ENCODE measurements at places on chromosomes 5 and 9.

DNA sequence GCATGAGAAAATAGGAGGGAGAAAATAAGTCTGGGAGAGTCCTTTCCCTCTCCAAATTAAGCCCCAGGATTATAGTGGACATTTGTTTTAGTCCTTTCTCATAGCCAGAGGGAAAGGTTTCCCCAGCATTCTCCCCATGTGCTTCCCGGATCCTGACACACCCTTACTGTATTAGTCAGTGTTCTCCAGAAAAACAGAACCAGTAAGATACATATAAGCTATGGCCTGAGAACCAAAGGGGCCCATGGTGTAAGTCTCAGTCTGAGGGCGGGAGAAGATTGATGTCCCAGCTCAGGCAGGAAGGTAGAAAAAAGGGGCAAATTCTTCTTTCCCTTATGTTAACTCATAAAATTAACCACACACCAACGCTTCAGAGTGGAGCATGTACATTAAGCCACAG lies 25.6 kb upstream of the SPATA31D4 start:
- DNase-seq = no peak

- DNase-seq = no peak
Measured at GRCh38 chr5:34038390-34038789, 4.6 kb downstream of the C1QTNF3 start.

GRCh38 chr9:7105095-7105494 lies 347.3 kb downstream of the KDM4C start:
- no peak for DNase-seq

GRCh38 chr5:134945041-134945440 lies 22.7 kb upstream of the CATSPER3 start:
- no peak for DNase-seq

- DNase-seq = no peak
Measured at GRCh38 chr5:79448336-79448735, 65.6 kb downstream of the HOMER1 start.

DNA sequence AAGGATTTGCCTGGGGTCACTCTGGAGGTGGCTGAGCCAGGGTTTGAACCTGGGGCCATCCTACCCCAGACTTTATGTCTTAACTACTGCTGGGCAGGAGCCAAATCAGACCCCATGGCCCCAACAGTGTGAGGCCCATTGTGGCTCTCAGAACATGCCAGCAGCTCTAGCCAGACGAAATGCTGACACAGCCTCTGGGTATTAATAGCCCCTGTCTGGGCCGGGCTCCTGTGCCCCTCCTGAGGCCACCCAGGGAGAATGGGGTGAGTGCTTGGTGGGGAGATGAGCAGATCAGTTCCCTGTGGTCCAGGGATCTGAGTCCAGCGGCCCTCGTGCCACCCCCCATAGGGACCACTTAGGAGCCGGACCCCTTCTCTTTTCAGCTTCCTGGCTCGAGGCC lies 2.2 kb upstream of the PLPP7 start:
- DNase-seq = no peak

GRCh38 chr5:9818340-9818845 lies 188.2 kb upstream of the TAS2R1 start:
- DNase-seq = no peak

- DNase-seq = no peak
Measured at GRCh38 chr9:113398796-113399195, 2.3 kb downstream of the ALAD start.

GRCh38 chr9:32171339-32171738 lies 213.1 kb upstream of the ACO1 start:
- no peak for DNase-seq

DNA sequence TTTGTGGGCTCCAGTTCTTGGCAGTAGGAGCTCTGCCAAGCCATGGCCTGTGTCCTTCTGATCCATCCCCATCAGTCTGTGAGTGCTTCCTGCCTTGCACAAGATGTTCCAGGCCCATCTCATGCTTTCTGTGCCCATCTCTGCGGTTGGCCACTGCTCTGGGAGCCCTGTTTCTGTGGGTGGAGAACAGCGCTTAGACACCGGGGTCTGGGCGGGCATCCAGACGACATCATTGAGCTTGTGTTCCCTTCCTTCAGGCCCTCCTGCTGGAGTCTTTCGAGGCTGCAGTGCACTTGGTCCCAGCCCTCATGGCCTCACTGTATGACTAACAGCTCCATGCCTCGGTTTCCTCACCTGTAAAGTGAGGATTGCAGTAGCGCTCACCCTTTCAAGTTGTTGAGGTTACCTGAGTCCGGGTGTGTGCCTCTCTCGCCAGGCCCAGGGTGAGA lies 14.9 kb upstream of the CARD19 start:
- DNase-seq = no peak

GRCh38 chr5:96881511-96882115 lies 5.3 kb downstream of the ERAP2 start:
- DNase-seq = no peak

DNA sequence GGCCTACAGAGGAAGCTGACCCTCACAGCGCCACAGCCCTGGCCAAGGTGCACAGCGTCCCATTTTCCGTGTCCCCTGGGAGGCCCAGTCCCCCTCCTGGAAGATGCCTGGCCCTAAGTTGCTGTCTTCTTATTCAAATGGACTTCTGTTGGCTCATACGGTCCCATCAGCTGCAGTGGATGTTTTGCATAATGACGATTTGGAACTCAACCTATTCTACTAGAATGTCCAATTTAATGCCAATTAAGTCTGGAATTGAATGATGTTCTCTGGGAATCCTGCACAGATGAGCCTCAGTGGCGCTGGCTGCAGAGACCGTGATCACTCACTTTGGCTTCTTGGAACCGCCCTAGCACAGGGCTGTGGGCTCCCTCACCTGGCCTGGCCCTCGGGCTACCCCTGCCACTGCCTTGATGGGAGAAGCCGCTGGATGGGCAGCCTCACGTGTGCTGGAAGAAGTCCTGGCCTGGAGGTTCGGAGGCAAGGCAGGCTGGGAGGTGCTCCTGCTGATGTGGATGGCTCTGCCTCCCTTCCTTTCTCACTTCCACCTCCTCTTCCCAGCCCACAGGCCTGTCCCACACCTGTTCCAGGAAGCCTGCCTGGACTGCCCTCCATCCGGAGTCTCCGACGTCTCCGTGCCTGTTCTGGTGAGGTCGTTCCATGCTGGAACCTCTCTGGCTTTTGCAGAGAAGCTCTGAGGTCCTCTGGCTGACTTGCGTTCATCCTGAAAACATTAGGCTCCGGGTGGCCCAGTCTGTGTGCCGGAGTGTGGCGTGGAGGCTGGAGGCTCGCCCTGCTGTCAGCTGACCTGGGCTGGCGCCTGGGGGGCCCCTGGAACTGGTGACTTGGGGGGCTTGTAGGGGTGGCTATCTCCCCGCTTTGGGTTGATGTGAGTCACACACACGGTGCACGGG lies 147.1 kb downstream of the RXRA start:
- DNase-seq = no peak

DNA sequence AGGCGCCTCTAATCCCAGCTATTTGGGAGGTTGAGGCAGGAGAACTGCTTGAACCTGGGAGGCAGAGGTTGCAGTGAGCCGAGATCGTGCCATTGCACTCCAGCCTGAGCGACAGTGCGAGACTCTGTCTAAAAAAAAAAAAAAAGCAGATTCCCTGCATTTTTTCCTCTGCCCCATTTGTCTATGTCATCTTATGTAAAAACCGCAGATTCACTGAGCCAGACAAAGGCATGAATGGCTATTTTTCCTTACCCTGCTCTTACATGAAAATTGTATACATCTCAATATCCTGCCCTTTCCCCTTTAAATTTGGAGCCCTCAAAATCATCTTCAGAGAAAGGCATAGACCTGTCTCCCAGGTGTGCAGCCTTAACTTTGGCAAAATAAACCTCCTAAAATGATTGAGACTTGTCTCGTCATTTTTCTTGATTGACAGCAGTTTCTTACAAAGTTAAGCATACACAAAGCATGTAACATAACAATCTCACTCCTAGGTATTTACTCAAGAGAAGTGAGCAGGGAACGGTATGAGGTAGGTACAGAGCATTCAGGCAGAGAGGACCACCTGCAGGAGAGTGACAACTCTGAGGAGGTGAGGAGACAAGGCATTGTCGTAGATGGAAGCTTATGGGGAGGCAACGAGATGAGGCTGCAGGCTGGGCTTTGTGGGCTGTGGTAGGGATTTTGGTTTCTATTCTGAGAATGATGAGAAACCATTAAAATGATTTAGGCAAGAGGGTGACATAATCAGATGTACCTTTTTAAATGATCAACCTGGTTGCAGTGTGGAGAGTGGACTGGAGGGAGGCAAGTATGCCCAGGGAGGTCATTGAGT lies 65.7 kb upstream of the IL6ST start:
- DNase-seq = no peak

GRCh38 chr9:91060520-91061343 lies 259.1 kb downstream of the SYK start:
- no peak for DNase-seq
